Stimulated activated CD4-positive, alpha-beta T cell treated with anti-CD3 and anti-CD28 coated beads, TNF-alpha, amount 100 ng/mL, for 24 hours (primary cell): ENCODE measurements at places on chromosomes 4 and X.

GRCh38 chr4:9735515-9735914 is 45.9 kb upstream of the DRD5 start:
- no peak for DNase-seq

DNA sequence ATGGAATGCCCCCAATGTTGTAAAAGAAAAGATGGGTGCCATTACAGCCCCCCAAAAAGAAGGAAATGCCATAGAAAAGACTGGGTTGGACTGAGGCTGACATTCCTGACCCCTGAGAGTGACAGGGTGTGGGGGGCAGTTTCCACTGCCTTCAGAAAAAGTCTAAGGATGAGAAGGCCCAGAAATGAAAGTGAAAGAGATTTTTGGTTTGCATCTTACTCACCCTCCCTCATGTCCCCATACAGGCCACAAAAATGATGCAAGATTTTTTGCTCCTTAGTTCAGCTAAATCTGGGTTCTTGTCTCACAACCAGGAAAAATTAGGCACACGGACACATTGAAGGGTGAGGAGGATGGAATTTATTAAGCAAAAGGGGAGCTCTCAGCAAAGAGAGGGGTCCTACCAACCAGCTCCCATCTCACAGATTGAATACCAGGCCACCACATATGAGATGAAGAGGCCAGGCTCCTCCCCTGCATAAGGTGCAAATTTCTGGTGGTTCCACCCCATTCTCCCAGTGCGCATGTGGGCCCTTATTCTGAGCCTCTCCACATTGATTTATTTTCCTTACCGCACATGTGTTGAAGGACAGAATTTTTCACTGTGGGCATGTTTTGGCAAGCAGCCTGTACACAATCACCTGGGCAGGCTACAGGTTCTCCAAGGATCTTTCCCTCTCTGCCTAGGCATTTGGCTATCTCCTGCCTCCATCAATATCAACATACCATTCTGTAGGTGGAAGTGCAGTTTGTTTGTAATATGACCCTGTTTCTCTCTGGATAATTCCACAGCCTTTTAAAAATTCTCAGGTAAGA is 18.8 kb downstream of the PPP4R3C start:
- no peak for DNase-seq

- DNase-seq, result no peak
Observed at GRCh38 chr4:117626664-117627063, 407.6 kb upstream of the NDST3 start.

DNA sequence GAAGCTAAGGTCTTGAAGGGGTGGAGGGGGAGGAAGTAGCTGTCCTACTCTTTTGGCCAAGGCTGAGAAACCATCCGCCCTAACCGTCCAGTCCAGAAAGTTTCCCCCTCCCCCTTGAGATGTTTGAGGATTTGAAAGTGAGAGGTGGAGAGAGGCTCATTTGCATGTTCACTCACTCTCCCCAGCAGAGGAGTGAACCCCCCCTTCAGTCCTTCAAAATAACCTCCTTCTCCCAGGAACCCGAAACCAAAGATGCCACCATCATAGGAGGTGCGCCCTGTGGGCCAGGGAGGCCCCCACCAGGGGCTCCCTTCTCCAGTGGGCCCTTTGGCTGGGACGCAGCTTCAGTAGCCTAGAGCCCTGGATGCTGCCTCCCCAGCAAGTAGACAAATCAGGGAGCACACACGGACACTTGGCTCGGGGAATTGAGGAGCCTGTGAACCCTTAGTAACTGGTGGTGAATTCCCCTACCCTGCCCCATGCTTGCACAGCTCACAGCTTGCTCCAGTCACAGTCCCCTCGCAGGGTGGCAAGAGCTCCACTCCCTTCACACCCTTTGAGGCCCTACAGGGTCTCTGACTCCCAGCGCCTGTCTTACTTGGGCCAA is 25.6 kb downstream of the ELF4 start:
- no peak for DNase-seq

GRCh38 chrX:130304587-130305368 is 34.9 kb upstream of the SLC25A14 start:
- DNase-seq, result no peak

GRCh38 chr4:3781193-3781886 is 15.2 kb downstream of the ADRA2C start:
- DNase-seq, result no peak

DNA sequence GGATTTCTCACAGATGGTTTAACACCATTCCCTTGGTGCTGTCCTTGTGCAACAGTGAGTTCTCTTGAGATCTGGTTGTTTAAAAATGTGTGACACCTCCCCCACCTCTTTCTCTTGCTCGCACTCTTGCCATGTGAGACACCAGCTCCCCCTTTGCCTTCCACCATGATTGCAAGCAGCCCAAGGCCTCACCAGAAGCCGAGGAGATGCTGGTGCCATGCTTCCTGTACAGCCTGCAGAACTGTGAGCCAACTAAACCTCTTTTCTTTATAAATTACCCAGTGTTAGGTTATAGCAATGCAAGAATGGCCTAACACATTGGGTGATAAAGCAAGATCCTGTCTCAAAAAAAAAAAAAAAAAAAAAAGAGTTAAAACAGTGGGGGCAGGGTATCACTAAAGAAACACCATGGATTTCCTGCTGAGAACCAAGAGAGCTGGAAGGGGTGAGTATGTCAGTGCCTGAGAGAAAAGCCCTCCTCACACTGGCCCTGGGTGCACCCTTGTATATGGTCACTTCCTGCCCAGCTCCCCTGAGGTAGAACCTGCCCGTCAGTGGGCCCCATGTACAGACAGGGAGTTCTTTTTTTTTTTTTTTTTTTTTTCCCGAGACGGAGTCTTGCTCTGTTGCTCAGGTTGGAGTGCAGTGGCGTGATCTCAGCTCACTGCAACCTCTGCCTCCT is 46.4 kb downstream of the APOO start:
- DNase-seq, result no peak

DNA sequence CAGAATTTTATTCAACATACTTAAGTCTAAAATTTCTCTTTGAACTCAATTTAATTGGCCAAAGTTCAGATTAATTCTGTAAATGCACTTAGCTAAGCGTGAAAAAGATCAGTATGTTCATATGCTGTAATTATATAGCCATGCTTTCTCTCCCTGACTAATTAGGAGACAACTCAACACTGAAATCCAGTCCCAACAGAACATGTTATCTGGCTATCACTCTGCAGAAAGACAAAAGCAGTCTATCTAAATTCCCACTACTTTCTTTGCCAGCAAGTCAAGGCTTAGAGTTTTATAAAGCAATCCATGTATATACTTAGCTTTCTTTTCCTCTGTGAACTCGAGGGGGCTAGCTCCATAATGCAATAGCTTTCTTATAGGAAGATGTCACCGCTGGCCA is 16.0 kb upstream of the USP46 start:
- DNase-seq, result no peak

DNA sequence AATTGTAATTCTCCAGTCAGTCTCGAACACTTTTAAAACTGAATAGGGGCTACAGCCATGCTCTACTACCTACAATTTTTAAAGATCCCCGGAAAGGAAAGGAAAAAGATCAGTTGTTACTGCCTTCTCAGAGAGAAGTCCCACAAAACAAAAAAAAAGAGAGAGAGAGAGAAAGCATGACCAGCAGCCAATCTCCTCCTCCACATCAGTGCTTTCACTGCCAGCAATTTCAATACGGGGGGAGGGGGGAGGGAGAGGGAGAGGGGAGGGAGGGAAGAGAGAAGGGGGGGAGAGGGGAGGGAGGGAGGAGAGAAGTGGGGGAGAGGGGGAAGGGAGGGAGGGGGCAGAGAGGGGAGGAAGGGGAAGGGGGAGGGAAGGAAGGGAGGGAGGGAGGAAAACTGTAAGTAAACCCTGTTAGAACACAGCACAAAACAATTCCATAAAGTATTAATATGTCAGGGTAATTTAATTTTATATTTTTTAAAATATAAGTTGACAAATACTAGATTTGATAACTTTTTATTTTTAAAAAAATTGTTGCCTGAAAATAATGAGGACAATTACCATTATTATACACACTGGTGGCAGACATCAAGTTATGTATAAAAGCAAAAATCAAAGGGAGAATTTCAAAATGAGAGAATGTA is 108.0 kb downstream of the LRBA start:
- DNase-seq, result no peak

DNA sequence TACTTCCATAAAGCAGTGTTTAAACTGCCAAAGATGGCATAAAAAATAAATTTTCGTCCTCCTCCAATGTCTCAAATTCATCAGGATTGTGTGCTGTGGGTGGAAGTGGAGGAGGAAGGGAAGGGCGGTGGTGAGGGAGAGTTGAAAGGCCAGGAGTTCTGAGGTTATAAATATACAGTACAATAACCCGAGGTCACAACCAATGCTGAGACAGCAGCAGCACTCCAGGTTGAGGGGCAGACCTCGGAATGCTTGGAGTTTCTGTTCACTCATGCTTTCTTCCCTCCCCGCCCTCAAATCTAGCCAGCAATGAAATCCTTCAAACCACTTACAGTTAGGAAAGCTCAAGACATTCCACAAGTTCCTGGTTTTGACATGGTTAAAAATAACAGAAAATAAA is 134.0 kb upstream of the SMAD1 start:
- DNase-seq, result no peak

GRCh38 chr4:126012691-126013290 is 698.0 kb downstream of the FAT4 start:
- no peak for DNase-seq

DNA sequence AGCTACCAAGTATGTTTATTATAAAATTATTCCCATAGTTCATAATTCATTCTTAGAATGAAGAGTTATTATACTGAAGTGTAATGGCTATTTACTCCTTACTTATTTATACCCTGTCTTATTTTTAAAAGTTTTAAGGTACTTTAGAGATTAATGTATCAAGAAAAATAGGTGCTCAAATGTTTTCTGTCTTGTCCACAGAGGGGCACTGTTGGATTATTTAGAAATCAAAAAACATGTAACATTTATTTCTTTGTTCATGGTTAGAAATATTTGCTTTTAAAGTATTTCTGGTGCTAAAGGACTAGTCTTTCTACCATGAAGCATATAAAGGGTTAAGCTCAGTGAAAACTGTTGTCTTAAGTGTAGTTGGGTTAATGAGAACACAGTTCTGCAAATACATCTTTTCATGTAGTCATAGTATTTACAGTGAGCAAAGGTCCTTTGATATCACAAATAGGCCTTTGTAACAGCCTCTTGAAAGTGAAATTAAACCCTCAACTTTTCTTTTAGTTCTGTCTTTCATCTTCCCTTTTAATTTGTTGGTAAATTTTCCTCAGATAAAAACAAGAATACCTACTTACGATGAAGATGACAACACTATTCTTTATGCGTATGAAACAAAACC is 7.7 kb downstream of the SCML1 start:
- no peak for DNase-seq

DNA sequence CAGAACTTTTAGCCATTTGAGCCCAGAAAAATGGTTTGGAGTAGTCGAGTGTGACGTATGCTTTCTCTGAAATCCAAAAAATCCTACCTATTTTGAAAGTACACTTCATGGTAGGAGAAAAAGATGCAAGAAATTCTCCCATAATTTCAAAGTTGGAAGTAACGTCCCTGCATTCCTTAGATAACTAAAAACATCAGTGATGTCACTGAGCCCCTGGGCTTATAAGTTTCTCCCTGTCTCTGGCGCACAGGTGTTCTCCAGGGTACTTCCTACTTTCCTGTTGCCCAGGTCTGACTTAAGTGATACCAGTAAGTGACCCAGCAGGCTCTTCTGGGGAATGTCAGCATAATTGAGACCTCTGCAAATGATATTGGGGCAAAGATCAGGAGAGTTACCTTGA is 90.5 kb upstream of the WDR1 start:
- DNase-seq, result no peak

DNA sequence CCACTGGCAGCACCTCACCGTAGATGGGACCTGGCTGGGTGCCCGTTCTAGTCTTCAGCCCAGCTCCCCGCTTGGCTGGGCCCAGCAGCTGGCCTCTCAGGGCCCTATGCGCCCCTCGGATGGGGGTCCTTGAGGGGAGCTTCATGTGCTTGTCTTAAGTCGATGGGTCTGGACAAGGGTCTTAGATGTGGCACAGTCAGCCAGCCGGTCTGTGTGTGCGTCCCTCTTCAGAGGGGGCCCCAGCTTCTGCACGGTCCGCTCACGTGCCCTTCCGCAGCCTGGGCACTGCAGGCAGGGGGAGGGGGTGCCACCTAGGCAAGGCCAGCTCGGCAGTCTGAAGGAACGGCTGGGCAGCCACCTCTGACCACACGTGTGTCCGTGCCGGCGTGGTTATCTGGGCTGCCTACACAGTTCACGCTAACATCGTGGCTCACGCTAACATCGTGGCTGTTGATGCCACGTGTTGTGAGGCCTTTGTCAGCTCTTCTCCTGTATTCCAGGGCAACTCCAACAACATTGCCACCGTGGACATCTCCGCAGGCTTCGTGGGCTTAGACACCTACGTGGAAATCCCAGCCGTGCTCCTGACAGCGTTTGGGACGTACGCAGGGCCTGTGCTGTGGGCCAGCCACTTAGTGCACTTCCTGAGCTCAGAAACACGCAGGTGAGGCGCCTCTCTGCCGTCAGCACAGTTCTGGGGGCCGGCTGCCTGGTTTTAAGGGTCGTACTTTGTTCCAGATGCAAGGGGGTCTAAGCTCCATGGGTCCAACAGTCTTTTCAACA is 34.5 kb downstream of the PIGG start:
- no peak for DNase-seq

DNA sequence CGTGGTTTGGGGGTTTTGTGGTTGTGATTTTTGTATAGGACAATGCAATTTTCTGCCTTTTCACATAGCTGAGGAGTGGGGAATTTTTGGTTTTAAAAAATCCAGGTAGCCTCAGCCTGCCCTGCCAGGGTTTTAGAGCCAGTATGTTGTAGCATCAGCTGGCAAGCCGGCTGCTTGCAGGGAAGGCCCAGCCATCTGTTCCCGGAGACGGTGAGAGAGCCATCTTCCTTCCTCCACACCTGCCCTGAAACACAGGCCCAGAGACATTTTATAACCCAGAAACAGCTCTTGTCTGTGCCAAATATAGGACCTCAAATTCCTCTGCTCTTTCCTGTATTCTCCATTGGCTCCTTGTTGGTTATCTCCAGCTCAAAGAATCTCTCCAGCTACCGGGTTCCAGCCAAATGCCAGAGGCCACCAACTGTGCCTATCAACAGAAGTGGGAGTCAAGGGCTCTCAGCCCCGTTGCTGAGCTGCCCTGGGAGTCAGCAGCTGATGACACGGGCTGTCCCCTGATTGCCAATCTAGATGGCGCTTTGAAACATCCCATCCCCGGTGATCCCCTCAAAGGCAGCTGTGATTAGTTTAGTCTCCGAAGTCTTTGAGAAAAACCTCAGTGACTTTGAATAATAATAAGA is 595.2 kb downstream of the MID1IP1 start:
- DNase-seq, result no peak

DNA sequence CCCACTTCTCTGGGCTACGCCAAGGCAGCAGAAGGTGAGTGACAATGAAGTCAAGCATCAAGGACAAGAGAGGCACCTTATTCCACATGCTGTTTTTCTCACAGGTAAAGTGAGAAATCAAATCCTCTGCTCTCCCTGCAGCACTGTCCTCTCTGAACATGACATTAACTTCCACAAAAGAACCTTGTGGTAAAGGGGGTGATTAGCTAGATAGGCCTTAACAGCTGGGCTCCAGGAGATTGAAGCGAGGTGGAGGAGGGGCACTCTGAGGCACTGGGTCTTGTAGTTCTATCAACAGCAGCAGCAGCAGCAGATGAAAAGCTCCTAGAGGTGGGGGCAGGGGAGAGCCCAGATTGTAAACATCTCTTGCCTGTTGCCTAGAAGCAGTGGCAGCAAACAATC is 96.8 kb upstream of the CXXC4 start:
- no peak for DNase-seq

GRCh38 chr4:8547108-8547911 is 32.9 kb upstream of the GPR78 start:
- DNase-seq, result no peak

GRCh38 chrX:136656361-136656964 is 8.5 kb downstream of the CD40LG start:
- no peak for DNase-seq
